Endothelial cell of umbilical vein (primary cell): ENCODE measurements at places on chromosomes 5 and 9.

- DNase-seq = no peak
These were observed 553.1 kb upstream of the TUSC1 start for GRCh38 chr9:26231391-26231790.

- DNase-seq = no peak
These were observed 7.6 kb downstream of the IL9 start for GRCh38 chr5:135887881-135888614.

- DNase-seq = no peak
These were observed 408.3 kb downstream of the SH3GL2 start for GRCh38 chr9:17987189-17987588.

GRCh38 chr5:58849921-58850667 lies 267.2 kb downstream of the RAB3C start:
- DNase-seq = peak; percentile 44
